NCI-H1092 (cell line): ENCODE measurements at places on chromosomes 4 and X.
A peak's percentile ranks its signal among the peaks of the same experiment; 100 is the strongest.

GRCh38 chr4:5814421-5814820, 78.5 kb downstream of the CRMP1 start:
- DNase-seq: no peak

- no peak for DNase-seq
Measured at GRCh38 chr4:73823760-73824159, 12.7 kb upstream of the CXCL6 start.

- no peak for DNase-seq
Measured at GRCh38 chr4:10050261-10050661, 29.0 kb upstream of the SLC2A9 start.

DNA sequence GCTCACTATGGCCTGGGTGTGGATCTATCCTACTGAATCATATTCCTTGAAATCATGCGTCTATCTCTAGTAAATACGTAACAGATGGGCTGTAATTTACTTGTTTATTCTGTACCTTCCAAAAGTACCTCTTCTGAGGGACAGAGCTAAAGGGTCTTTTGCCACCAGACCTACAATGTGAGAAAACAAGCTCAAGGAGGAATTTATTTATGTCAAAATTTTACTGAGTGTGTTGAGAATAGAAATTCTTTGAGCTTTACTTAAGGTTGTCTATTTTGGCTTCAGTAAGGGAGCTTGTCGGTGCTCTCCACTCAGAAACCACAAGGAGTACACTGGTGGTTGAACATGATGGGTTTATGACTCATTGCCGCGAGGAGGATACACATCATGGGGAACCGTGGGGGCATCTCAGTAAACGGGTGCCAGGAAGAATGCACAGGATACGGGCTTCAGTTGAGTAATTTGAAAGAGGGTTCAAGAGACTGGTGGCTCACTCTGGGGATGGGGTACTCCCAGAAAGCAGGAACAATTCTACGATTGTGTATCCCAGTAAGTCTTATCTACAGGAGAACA, 3.0 kb downstream of the ANK2 start:
- DNase-seq: no peak

GRCh38 chr4:169225058-169225751, 45.6 kb downstream of the SH3RF1 start:
- no peak for DNase-seq

- no peak for DNase-seq
Measured at GRCh38 chr4:174317531-174317930, 33.8 kb downstream of the CEP44 start.

- DNase-seq: no peak
Measured at GRCh38 chrX:132908891-132909290, 49.5 kb downstream of the HS6ST2 start.

GRCh38 chr4:116585246-116585645, 500.1 kb downstream of the TRAM1L1 start:
- DNase-seq: no peak

DNA sequence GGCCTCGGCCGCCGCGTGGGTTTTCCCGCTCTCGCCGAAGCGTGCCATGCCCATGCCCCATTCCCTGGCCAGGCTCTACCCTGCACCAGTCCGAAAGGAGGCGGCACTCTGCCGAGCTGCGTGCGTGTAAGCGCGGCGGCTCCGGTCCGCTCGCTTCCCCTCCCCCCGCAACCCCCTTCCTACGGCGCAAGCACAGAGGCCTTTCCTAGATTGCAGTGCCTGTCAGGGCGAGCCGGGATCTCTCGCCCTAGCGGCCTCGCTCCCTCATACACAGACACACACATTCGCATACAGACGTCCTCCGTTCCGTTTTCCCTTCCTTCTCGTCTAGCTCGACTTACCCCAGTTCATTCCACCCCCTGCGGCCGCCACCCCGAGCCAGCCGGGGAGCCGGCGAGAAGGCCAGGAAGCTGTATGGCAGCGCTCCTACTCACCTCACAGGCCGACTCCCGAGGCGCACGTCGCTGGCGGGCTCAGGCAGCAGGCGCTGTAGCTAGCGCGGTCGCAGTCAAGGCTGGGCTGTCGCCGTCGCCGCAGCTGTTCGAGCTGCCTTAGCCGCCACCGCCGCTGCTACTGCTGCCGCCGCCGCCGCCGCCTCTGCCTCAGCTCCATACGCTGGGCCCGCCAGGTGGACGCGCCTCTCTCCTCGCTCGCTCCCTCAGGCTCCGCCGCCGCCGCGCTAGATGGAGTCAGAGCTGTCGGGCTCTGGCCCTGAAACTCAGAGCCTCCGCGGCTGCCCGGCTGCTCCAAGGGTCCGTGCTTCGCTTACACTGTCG, 615 bp downstream of the NEXMIF start:
- DNase-seq: peak; percentile 58

- DNase-seq: no peak
Measured at GRCh38 chr4:144575181-144575580, 70.8 kb upstream of the HHIP start.

- DNase-seq: no peak
Measured at GRCh38 chrX:122625821-122626220, 558.3 kb upstream of the GRIA3 start.

GRCh38 chr4:170109586-170110284, 20.0 kb upstream of the AADAT start:
- no peak for DNase-seq

DNA sequence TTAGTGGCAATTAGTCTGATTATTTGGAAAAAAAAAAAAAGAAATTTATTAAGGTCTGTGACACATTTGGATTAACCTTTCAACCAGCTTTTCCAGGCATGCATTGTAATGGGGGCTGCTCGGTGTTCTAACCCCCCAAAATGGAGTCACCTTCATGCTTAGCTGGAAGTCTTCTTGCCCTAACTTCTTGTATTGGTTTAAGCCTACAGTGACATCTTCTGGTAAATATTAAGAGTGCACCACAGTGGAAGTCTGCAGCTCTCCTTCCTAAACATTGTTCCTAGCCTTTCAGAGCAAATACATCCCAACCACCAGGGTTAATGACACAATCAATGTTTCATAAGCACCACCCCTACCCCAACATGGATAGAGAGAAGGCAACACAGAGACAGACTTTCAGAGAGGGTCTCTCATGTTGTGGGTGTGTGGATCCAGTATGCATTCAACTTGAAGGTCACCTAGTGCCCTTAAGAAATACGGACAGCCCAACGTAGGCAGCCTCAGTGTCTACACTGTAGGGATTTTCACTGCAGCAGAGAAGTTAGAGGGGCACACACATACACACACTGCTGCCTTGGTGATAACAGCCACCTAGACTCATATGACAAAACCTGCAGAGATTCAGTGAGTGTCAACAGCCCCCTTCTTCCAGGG, 142.9 kb upstream of the MBNL3 start:
- DNase-seq: no peak

DNA sequence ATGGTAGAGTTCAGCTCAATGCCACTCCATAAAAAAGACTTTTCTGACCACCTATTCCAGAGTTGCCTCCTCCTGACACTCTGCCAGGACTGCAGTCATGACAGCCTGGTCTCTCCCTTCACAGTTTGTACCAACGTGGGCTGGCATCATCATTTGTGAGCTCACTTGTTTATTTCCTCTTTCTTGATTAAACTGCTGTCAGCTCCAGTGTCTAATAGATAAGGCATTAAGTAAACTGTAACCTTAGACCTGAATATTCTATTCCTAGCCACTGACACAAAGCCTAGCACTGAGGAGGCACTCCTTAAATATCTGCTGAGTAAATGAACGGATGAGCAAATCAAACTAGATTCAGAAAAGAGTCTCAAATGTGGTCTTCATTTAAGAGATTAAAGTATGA, 48.7 kb downstream of the DDX60 start:
- no peak for DNase-seq

- DNase-seq: no peak
Measured at GRCh38 chr4:168141733-168142132, 49.4 kb downstream of the ANXA10 start.

GRCh38 chrX:132716006-132716405, 227.2 kb upstream of the MBNL3 start:
- no peak for DNase-seq

DNA sequence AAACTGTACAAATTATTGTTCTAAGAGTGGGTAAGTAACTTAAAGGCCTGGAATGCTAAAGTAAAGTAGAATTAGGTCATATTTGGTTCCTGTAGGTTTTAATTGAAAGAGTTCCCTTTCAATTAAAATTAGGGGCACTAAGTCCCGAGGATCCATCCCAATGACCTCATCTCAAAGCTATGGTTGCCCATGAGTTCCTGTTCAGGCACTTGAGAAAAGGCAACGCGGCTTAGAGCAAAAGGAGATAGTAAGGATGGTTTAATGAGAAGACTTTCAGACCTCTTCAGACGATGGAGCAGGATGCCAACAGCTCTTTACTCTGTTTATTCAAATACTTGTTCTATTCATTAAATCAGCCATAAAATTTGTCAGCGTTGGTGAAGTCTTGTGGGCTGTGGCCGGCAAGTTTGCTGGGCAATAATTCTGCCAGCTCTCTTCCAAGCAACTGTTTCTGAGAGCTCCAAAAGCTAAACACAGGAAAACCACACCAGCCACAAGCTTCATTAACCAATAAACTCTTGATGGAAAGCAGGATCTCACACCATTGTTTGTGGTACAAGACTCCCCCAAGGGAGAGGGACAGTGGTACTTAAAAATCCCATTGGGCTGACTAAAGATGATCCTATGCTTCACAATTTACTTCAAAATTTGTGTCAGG, 167.4 kb downstream of the COL4A6 start:
- no peak for DNase-seq

- no peak for DNase-seq
Measured at GRCh38 chr4:8473198-8473919, 32.8 kb downstream of the TRMT44 start.

- DNase-seq: no peak
Measured at GRCh38 chr4:145930592-145930991, 8.0 kb downstream of the ZNF827 start.

- no peak for DNase-seq
Measured at GRCh38 chr4:127352220-127353113, 280.3 kb upstream of the INTU start.

GRCh38 chr4:151744614-151745013, 16.2 kb downstream of the GATB start:
- no peak for DNase-seq
